Breast epithelium (tissue), 4 donors: ENCODE measurements at places on chromosomes 2 and 18.

- no peaks in the 10 kb centered on the region for H3K4me1 ChIP-seq
- no peak within 1 kb of the TSS for H3K4me3 ChIP-seq
- no peaks in the 10 kb centered on the region for H3K27me3 ChIP-seq
- no peak within 1 kb of the TSS for H3K27ac ChIP-seq
- no peak for DNase-seq
Measured at GRCh38 chr2:102761763-102762162, at the start of gene TMEM182. Gene TMEM182 (plus strand): TSS chr2:102762031. CDS start chr2:102762218, 187 bp downstream.

GRCh38 chr18:55743133-55743532, 155.1 kb upstream of the TCF4 start:
- no peaks in the 10 kb centered on the region for H3K4me1 ChIP-seq
- no peaks in the 10 kb centered on the region for H3K36me3 ChIP-seq
- no peak for DNase-seq
- no peak overlapping the region for H3K4me3 ChIP-seq
- H3K27me3 ChIP-seq: no peaks in the 10 kb centered on the region
- no peak overlapping the region for H3K27ac ChIP-seq

DNA sequence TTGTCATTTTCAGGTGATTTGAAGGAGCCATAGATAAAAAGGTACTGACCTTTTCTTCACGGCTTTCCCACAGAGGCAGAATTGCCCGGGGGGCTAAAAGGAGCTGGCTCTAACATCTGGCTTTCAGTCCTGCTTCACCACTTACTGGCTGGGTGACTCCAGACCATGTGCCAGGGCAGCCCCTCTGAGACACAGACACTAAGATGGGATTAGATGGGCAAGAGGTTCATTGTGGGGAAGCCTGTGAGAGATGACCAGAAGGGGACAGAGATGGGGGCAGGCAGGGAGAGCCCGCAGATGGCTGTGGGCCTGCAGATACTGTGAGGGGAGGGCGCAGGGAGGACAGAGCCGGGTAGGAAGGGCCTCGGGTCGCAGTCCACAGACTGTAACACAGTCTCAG, 74.7 kb upstream of the TTC39C start:
- H3K36me3 ChIP-seq: no peaks in the 10 kb centered on the region
- no peaks in the 10 kb centered on the region for H3K4me1 ChIP-seq
- no peak overlapping the region for H3K27ac ChIP-seq
- no peaks in the 10 kb centered on the region for H3K27me3 ChIP-seq

GRCh38 chr18:56445422-56445821, 193.0 kb downstream of the TXNL1 start:
- H3K4me1 ChIP-seq: no peaks in the 10 kb centered on the region
- no peaks in the 10 kb centered on the region for H3K36me3 ChIP-seq
- DNase-seq: no peak
- no peak overlapping the region for H3K4me3 ChIP-seq
- no peaks in the 10 kb centered on the region for H3K27me3 ChIP-seq

DNA sequence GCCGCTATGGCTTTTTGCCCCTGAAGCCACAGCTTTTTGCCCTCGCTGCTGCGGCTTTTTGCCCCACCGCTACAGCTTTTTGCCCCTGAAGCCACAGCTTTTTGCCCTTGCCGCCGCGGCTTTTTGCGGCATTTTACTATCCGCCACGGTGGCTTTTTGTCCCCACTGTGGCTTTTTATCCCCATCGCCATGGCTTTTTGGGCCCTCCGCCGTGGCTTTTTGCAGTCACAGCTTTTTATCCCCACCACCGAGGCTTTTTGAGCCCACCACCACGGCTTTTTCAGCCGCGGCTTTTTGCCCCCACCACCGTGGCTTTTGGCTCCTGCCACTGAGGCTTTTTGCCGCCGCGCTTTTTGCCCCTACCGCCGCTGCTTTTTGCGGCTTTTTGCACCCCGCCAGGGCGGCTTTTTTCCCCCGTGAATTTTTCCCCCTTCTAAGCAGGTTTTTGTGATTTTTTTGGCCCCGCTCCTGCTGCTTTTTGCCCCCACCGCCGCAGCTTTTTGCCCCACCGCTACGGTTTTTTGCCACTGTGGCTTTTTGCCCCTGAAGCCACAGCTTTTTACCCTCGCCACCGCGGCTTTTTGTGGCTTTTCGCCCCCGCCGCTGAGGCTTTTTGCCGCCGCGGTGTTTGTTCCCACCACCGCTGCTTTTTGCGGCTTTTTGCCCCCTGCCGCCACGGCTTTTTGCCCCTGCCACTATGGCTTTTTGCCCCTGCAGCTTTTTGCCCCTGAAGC, 2797.2 kb upstream of the TEKT4 start:
- H3K27me3 ChIP-seq: no peaks in the 10 kb centered on the region
- H3K36me3 ChIP-seq: no peaks in the 10 kb centered on the region
- no peak for DNase-seq
- no peaks in the 10 kb centered on the region for H3K4me1 ChIP-seq
- H3K27ac ChIP-seq: no peak overlapping the region
- H3K4me3 ChIP-seq: no peak overlapping the region

DNA sequence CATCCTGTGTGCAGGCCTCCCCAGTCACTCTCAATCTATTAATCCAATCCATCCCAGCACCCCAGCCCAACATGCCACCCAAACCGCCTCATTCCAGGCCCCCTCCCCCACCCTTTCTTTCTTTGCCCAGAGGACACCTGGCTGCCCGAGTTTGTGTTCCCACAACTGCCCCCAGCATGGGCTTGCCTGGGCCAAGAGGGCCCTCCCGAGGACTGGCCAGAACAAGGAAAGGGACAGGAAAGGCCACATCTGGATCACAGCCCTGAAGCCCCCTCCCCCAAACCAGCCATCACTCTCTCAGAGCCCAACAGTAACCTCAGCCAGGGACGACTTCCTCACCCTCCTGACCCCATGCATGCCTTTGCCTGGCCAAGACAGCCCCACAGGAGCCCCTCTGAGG, 1.2 kb downstream of the TNS1 start:
- no peaks in the 10 kb centered on the region for H3K27me3 ChIP-seq
- DNase-seq: no peak
- no peaks in the 10 kb centered on the region for H3K36me3 ChIP-seq
- H3K4me1 ChIP-seq: peaks cover 15% of the 10 kb centered on the region
- peak overlapping the region; percentile 48 for H3K4me3 ChIP-seq

DNA sequence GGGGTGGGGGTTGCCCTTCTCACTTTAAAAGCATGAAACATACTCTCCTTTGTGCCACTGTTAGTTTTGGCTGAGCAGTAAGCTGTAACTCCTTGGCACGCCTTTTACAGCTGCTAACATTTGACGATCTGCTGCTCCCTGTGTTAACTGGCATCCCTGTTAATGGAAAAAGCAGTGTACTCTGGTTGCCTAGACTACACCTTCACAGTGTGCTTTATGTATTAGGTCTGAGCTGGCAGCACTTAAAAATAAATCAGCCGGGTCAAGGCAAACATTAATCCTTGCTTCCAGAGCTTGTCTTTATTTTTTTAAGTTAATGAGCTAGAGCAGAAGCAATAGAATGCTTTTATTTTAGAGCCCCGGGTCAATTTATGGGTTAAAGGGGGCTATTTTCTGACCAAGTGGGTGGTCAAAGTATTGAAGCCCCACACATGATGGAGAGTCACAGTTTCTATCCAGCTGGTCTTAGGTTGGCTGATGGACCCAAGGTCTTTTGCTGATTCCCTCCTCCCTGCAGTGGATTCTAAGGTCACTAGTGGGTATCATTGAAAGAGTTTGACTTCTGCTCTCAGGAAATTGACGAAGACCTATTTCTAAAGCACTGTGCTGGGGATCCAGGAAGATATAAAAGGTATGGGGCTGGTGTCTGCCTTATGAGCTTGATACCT, 54.5 kb downstream of the CFAP221 start:
- H3K4me3 ChIP-seq: no peak overlapping the region
- no peaks in the 10 kb centered on the region for H3K4me1 ChIP-seq
- H3K36me3 ChIP-seq: no peaks in the 10 kb centered on the region
- peaks cover 3% of the 10 kb centered on the region for H3K27me3 ChIP-seq
- H3K27ac ChIP-seq: no peak overlapping the region

DNA sequence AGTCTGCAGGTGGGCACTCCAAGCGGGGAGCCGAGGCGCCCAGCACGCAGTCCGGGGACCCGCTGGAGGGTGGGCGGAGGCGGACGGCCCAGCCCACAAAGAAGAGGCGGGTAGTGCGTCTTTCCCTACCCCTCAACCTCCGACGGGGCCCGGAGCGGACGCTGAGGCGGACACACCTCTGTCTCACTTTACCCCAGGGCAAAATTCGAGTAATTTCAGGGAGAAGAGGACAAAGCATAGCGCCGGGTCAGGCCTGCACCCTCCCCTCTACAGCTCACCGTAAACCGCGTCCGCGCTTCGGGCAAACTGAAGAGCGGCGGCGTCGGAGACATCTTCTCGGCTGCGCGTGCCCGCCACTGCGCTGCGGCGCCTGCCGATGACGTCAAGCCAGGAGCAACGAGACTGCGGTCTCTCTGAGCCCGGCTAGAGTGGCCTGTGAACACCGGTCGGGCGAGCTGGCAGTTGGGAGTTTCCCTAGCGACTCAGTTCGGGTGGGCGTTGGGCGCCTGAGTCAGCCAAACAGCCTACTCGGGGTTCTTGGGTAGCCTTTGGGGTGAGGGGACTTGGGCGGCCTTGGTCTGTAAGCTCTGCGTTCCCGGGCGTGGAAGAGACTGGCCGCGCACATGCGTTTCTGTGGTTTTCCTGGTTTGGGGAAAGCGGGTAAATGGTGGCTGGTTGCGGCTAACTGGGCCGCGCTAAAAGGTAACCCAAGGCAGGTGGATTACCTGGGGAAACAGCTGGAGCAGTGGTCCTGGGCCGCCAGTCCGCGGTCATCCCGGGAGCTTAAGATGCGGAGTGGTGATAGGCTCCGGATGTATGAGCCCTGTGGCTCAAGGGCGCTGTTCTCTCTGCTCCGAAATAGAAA, at the start of gene THOC1:
Gene THOC1 (minus strand): TSS at position 360 of the 865 bp plus-strand sequence. CDS start 28 bp downstream, at position 332.
- peaks cover 4% of the 10 kb centered on the region for H3K4me1 ChIP-seq
- H3K27me3 ChIP-seq: no peaks in the 10 kb centered on the region
- no peaks in the 10 kb centered on the region for H3K36me3 ChIP-seq
- H3K4me3 ChIP-seq: peak within 1 kb of the TSS; percentile 89

DNA sequence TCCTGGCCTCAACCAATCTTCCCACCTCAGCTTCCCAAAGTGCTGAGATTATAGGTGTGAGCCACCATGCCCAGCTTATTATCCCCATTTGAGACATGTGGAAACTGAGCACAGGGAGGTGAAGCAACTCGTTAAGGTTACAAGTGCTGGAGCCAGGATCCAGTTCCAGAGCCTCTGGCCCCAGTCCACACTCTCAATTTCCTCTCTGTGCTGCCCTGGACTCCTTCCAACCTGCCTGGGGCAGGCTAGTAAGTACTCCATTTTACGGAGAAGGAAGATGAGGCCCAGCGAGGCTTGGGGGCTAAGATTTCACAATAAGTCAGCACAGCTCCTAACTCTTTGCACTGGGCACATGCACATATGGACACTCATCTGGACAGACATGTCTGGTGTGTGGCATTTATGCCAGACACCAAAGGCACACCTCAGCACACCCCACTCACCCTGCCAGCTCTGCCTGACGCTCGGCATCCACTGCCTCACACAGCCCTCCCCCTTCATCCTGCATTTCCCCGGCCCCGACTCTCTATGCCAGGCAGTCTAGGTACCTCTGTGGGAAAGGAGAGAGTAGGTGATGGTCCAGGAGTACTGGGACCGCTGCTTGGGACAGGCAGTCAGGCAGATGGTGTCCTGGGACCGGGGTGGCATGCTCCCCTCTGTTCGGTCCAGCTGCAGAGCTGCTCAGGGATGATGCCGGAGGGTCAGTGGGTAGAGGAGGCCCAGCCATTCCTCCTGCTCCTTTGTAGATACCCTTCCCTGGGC, 20.5 kb downstream of the CFAP65 start:
- H3K27ac ChIP-seq: no peak overlapping the region
- no peak overlapping the region for H3K4me3 ChIP-seq
- no peaks in the 10 kb centered on the region for H3K36me3 ChIP-seq
- DNase-seq: no peak
- H3K27me3 ChIP-seq: no peaks in the 10 kb centered on the region

DNA sequence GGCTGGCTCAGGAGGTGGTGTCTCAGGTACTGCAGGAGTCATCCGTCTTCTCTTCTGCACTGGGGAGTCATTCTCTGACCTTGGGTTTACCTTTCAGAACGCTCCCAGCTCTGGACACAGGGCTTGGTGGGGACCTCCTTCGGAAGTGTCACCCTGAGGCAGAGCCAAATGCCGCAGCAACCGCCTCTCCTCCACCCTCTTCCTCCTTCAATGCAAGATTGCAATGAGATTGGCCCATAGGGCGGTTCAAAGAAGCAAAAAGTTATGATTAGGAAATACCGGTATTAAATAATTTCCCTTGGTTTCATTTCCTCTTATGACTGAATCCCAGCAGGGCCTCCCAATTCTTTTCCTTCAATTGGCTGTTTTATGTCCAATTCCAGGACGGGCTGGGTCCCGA, 178.8 kb downstream of the ACKR3 start:
- no peaks in the 10 kb centered on the region for H3K36me3 ChIP-seq
- H3K27ac ChIP-seq: no peak overlapping the region
- no peak overlapping the region for H3K4me3 ChIP-seq
- DNase-seq: no peak
- H3K27me3 ChIP-seq: no peaks in the 10 kb centered on the region

- H3K4me1 ChIP-seq: no peaks in the 10 kb centered on the region
- DNase-seq: no peak
- H3K27me3 ChIP-seq: no peaks in the 10 kb centered on the region
- H3K36me3 ChIP-seq: no peaks in the 10 kb centered on the region
Measured at GRCh38 chr2:5925604-5926003, 233.4 kb downstream of the SOX11 start.

DNA sequence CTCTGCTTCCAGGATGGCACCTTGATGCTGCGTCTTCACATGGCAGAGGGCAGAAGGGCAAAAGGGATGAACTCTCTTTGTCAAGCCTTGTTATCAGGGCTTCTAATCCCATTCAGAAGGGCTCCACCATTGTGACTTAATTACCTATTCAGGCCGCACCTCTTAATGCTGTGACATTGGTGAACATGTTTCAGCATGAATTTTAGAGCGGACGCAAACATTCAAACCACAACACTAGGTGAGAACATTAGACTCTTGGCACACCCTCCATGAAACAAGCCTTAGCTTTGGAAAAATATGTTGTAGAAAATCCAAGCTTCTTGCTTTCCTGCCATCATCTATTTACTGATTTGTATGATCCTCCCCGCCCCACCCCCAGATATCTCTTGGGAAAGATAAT, 17.9 kb downstream of the DAW1 start:
- H3K36me3 ChIP-seq: no peaks in the 10 kb centered on the region
- no peak overlapping the region for H3K4me3 ChIP-seq
- no peaks in the 10 kb centered on the region for H3K4me1 ChIP-seq

GRCh38 chr2:189876271-189876670, 92.0 kb downstream of the PMS1 start:
- no peak for DNase-seq
- no peaks in the 10 kb centered on the region for H3K27me3 ChIP-seq
- no peaks in the 10 kb centered on the region for H3K4me1 ChIP-seq
- no peaks in the 10 kb centered on the region for H3K36me3 ChIP-seq

DNA sequence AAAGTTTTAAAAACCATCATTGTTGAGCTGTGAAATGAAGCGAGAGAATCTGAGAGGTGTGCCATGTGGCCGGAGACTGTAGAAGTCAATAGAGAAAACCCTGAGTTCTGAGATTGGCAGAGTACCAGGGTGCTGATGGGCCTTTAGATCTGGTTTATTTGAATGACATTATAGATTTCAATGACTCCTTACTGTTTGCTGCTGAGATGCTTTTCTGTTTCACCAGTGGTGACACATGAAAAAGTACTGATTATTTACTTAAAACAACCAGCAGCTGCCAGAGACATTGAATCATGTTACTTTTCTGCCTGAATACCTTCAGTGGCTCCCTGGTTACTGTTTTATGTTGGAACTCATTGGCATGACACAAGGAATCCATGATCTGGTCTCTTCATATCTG, 602.7 kb upstream of the ZNF804A start:
- no peaks in the 10 kb centered on the region for H3K27me3 ChIP-seq
- no peaks in the 10 kb centered on the region for H3K36me3 ChIP-seq
- no peak overlapping the region for H3K4me3 ChIP-seq
- no peak overlapping the region for H3K27ac ChIP-seq
